ENCODE measurements at places on chromosomes 3 and 15.

DNA sequence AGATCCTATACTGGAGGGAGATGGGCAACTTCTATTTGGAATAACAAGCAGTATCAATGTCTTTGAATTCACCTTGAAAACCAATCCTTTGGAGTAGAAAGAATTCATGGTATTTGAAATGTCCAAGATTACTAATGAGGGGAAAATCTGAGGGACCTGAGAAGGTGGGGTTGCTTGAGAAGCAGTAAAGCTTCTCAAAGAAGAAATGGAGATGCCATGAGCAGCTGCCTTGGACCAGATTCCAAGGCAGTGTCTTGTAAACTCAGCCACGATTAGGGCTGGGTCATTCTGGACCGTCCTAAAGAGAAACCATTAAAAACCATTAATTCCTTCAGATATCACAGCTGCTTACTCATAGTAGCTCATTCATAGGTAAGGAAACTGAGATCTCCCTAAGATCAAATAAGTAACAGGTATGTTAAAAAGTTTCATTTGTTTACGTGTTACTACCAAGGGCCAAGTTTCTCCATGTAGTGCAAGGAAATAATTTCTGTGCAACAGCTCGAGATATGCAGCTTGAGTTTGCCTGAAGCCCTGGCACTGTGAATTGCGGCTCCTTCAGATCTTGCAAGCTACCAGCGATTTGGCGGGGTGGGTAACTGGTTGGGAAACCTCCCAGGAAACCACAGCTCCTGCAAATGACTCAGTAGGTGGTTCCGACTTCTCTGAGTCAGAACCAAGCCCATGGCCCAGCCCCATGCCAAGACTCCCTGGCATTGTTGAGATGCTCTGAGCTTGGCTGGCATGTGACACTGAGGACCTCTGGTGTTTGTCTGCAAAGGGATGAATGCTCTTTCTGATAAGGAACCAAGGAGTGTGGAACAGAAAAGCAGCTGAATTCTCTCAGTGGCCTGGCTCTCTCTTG is 296.8 kb downstream of the RORA start:
- peak; percentile 74 for DNase-seq

GRCh38 chr3:59607656-59608055 is 557.8 kb upstream of the CFAP20DC start:
- DNase-seq = no peak

DNA sequence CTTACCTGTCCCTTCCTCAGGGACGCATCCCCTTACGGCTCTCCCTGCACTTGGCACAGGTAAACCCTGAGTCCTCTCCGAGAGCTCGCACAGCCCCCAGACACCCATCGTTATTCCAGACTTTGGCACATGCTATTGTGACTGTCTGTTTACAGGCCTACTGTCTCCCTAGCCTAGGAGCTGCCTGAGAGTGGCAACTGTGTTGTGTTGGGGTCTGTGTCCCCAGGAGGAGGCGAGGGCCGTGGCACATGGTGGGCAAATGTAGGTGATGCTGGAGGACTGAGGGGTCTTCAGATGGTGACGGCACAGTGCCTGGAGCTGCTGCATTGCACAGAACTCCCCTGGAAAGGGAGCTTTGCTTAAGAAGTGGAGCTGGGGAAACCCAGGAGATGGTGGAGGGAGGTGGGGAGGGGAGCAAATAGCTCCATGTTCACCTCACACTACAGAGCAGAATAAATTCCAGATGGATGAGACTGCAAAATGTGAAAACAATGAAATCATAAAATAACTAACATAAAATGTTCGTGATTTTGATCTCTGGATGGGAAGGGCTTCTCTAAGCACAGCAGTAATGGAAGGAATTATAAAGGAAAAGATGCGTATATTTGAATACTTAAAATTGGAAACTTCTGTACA is 96.5 kb downstream of the SMAD6 start:
- no peak for DNase-seq

DNA sequence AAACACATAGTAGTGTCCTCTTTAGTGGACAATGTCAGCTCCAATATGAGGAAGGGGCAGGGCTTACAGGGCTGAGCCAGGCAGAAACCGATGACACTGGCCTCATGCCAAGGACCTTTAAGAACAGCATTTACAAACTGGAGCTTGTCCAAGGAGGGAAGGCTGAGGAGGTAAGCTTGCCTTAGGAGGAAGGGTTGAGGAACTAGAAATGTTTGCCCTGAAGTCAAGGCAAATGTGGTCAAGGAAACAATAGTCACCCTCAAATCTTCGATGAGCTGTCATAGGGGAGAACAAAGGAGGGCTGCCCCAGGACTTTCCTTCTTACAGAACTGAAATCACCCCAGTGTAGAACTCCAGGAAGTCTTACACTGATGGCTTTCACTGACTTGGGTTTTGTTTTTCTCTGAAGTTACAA is 136.4 kb downstream of the LIPC start:
- DNase-seq = no peak

- DNase-seq = no peak
Measured at GRCh38 chr3:19598870-19599269, 335.1 kb downstream of the EFHB start.

DNA sequence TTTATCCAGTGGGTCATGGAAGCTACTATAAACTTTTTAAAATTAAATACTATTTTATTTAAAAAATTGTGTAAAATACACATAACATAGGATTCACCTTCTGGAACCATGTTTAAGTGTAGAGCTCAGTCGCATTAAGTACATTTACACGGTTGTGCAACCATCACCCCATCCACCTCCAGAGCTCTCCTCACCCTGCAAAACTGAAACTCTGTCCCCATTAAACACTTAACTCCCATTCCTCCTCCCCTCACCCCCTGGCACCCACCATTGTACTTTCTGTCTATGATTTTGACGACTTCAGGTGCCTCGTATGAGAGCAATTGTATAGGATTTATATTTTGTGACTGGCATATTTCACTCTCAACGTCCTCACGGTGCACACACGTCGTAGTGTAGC is 70.7 kb downstream of the APBA2 start:
- no peak for DNase-seq

DNA sequence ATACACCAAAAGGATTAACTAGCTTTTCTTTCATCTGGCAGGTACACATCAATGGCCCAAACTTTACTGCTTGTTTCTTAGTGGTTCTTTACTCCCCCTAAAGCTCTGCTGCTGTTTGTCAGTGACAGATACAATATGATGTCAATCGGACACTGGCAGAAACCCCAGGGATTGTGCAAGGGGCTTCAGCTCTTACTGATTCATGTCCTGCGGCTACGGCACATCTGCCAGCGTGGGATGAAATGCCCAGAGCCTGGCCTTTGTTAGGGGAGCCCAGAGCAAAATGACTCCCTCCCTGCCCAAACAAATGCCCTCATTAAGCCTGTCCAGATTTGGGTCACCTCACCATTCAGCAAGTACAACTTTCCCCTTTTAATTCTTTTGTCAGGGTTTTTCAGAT is 28.3 kb downstream of the SRP14 start:
- no peak for DNase-seq

Data from CD4-positive, alpha-beta T cell treated with Interleukin-17A for 4 hours (primary cell).